ENCODE measurements at places on chromosomes 3 and 15.

DNA sequence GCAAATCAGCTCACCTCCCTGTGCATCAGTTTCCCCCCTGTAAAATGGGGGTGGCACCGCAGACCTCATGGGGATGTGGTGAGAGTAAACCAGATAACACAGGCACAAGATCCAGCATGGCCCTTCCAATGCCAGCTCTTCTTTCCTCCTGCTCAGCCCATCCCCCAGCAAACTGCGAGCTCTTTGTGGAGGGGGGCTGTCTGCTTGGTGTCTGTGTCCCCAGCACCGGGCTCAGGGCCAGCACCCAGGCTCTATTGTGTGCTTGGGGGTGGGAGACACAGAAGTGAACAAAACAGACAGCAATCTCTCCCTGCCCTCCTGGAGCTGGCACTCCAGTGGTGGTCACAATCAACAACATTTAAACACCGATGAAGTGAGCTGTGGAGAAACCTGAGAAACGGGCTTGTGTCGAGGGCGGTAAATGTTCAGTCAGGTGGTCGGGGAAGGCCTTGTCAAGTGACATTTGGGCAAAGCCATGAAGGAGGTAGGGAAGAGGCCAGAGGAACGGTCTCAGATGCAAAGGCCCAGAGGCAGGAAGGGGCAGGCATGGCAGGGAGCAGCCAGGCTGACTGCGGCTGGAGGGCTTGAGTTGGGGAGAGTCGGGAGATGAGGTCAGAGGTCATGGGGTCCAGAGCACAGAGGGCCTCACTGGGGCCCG is 28.4 kb downstream of the GRIP2 start:
- no peak for DNase-seq

DNA sequence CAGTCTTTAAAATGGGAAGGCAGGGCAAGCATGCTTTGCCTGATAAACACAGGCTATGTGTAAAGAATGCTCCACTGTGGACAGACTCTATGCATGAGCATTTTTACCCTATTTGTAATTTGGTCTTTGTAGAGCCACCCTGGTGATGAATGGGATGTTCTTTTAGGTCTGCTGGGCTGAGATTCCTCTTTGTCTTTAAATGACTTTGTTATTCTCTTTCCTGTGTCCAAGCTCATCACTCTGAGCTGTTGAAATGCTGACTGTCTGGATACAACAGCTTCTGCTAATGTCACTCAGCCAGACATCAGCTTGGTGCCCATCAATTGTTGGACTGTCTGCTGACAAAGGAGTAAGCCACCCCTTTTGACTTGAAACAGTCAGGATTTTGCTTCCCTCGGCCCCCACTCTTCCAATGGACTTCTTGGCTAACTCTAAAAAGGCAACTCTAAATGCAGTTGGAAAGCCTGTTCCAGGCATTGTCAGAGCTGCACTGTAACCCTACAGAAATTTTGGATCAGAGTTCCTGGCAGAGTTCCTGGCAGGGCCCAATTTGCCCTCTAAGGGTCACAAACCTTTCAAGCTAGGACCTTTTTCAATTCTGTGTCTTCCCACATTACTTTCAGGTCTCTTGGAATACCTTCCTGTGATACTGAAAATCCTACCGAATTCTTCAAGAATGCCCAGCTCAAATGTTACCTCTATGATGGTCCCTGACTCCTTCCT is 40.5 kb upstream of the EIF1B start:
- DNase-seq = no peak

DNA sequence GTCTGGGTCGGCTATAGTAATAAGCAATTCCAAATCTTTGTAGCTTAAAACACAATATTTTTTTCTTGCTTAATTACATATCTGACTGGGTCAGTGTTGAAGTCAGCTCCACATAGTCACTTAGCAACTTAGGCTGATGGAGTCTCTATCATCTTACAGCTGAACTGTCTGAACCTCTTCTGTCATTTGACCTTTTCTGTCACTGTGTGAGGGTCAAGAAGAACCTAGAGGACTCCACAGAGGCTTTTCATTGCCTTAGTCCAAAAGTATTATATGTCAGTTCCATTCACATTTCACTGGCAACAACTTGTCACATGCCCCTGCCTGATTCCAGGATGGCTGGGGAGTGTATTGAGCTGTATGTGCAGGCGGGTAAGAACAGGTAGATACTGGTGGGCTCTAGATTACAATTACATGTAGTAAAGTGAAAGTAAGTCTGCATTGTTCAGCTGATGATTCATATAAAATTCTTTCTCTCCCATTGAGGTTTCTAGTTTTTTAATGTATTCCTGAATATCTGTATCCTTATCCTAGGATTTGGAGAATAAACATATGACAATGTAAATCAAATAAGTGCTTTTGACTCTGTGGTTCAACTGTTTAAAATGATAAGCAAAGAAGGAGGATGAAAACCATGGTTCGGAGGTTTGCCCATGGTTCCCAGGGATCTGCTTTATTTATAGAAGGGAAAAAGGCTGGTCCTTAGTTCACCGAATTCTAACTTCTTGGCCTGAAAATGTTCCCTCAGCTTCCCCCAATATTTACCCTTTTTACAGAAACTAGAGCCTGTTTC is 5.8 kb upstream of the ARPP21 start:
- DNase-seq = no peak

GRCh38 chr3:41874022-41874421 is 87.9 kb downstream of the ULK4 start:
- no peak for DNase-seq

GRCh38 chr3:14741510-14741909 is 66.6 kb downstream of the C3orf20 start:
- DNase-seq = no peak

- DNase-seq = no peak
Measured at GRCh38 chr15:69713726-69714559, 261.3 kb downstream of the RPLP1 start.

- DNase-seq = no peak
Measured at GRCh38 chr3:129747992-129748391, 141.5 kb upstream of the PLXND1 start.

DNA sequence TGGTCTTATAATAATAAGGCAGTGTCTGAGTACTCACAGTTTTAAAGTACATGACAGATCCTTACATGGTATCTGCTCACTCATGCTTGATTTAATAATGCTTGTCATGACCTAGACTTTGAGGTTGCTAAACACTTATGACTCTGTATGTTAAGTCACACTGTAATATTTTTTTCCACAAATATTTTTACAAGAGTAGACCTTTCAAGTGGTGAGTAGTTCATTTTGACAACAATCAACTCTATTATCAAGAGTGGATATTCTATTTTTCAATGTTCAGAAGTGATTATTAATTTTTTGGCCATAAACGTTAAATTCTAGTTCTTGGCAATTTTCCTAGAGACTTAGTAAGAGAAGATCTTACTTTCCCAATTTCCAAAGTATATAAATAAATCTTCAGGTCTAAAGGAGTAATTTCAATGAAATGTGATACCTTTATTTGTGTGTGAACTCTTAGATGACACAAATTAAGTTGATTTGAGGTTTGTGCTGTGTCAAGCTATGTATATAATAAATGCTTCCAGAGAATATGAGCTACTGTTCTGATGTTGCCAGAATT is 104.5 kb downstream of the NLGN1 start:
- no peak for DNase-seq

GRCh38 chr15:99683000-99683670 is 50.1 kb downstream of the LYSMD4 start:
- no peak for DNase-seq

DNA sequence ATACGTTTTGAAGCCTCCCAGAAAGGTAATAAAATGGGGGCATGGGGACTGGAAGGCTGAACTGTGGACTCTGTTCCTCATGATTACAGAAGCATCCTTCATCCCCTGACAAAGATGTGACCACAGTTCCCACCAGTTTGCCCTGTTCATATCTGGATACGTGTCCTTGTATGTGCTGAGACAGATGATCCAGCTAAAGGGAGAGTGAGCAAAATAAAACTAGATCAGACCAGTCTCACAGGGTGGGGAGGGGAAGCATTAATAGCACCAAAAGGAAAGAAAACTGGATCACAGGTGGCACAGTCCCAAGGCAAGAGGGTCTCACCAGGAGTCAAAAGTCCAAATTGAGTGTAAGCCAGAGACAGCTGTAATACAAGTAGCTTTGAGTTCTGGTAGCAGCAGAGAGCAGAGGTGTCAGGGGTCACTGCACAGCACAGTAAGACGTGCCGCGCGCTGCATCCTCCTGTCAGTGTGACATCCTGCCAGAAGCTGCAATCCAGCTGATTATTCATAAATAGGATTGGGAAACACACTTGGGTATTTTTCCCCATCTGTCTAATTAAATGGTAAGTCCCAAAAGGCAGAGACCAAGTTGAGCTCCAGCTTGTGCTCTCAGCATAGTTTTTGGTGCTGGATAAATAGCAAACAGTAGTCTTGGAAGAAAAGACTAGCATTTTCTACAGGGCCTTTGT is 560.0 kb upstream of the CFAP20DC start:
- DNase-seq = no peak

DNA sequence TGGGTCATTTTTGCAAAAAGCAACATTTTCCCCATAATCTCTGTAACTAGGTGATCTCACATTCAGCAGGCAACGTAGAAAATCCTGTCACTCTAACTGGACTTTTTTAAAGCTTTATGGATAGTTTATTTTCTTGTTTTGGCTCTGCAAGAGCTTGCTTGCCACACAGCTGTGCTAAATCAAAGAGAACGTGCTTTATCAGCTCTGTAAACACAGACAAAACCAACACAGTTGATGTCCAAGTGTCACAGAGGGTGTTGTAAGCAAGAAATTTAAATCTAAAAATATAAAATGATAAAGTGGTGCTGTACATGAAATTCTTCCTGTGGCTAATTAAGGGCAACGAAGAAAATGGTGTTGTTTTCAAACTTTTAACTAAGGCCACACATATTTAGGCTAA is 97.5 kb upstream of the STAC start:
- no peak for DNase-seq

GRCh38 chr3:11445883-11446282 is 173.7 kb downstream of the ATG7 start:
- DNase-seq = no peak

DNA sequence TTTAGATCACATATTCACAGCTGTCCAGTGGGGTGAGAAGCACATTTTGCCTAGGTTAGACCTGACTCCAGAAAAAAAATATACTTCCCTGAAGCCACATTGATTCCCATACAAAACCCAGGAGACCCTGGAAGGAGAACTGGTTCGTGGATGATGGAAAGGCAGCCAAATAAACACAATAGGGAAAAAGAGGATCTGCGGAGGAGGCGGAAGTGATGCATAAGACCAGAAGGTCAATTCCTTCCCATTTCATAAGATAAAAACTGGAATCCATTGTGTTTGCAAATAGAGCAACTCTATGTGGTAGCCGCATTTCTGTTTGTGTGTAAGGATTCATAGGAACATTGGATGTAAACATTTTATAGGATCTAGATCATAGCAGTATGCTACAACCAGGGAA is 781.9 kb upstream of the GRM7 start:
- DNase-seq = no peak

GRCh38 chr3:105662306-105662705 is 206.5 kb downstream of the CBLB start:
- no peak for DNase-seq

- DNase-seq = no peak
Measured at GRCh38 chr3:61858054-61858453, 296.7 kb downstream of the PTPRG start.

DNA sequence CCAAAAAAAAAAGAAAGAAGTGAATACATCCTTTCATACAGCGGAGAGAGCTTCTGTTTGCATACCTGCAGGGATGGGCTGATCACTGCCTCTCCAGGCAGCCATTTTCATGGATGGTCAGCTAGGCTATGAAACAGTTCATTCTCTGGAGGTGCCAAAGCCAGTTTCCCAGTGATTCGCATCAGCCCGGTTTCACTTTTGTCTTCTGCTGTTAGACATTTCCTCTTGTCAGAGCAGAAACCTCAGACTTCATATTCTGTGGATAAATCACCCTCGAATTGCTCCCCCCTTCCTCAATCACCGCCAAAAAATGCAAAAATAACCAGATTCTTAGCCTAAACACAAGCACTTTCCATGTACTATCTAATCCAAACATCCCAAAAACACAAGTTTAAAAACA is 225.6 kb downstream of the ADAMTS9 start:
- no peak for DNase-seq

DNA sequence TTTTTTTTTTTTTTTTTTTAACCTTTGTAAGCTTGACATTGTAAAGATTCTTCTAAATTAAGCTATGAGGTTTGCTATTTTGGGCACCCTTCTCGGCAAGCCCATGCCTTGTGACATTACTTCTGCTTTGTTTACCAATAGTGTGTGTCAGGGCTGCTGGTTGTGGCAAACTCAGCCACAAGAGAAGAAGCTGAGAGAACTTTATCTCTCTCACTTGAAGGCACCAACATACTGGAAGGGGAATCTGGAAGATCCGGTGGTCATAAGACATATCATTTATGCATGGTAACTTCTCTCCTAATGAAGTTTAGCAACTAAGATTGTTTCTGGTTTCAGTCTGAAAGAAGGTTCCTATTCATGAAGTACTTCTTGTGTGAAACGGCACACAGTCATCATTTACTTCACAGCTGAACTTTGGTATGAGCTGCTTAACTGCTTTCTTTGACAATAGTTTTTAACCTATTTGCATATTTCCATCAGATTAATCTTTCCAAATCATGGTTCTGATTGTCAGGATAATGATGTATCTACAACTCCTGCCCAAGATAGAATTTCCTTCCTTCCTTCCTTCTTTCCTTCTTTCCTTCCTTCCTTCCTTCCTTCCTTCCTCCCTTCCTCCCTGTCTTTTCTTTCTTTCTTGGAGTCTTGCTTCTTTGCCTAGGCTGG is 189.3 kb downstream of the NFKBIZ start:
- no peak for DNase-seq

DNA sequence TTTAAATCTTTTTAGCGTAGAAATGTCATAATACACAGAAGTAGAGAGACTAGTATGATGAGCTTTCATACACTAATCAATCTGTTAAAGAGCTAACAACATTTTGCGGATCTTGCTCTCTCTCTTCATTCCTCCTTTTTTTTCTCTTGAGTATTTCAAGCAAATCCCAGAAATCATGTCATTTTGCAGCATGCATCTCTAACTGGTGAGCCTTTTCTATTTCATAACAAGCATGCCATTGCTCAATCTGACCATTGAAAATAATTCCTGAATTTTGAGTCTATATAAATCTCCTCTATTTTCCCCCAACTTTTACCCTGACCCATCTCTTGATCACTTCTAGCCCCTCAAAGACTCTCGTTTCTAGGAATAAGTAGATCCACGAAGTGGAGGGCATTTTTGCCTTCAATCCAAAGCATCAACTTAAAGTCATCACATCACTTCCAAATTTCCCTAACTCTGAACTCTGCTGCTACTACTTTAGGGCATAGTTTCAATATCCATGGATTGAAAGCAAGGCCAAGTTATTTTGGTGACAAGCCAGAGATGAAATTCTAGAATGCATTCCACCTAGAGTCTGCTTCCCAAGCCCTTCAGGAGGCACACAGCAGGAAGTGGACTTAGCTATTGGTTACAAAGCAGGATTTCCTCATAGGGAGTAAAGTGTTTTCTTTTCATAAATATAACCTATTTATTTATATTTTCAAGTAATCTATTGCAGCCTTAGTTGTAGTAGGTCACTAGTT is 253.5 kb upstream of the ZPLD1 start:
- no peak for DNase-seq

GRCh38 chr15:72034859-72035650 is 82.9 kb downstream of the MYO9A start:
- no peak for DNase-seq

- DNase-seq = no peak
Measured at GRCh38 chr3:122030381-122031122, 8.5 kb upstream of the ILDR1 start.

- no peak for DNase-seq
Measured at GRCh38 chr3:29668233-29668632, 387.4 kb downstream of the RBMS3 start.

GRCh38 chr3:127428344-127428997 is 140.6 kb upstream of the PRR20G start:
- DNase-seq = no peak

GRCh38 chr3:57150113-57150581 is 15.0 kb downstream of the IL17RD start:
- no peak for DNase-seq

All from Panc1 (cell line).